ENCODE measurements at places on chromosomes 2 and 18.

GRCh38 chr2:95361216-95361980 is 41.1 kb upstream of the FAHD2A start:
- no peak for DNase-seq

DNA sequence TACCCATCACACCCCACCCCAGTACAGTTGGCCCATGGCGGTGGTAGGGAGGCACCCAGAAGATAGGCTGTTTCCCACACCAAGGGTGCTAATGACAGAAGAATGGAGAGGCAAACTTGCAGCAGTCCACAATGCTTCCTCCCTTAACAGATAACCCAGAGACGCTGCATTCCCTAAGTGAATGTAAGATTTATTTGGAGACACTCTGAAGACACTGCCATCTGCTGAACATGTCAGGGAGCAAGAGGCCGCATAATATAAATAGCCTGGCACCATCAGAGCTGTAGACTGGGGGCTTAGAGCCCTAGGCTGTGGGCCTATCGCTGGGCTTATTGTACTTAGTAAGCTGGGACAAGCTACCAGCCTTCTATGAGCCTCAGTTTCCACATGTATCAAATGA is 2.2 kb upstream of the IWS1 start:
- DNase-seq, result peak; percentile 17

GRCh38 chr18:35190948-35191697 is 49.7 kb upstream of the ZNF397 start:
- DNase-seq, result no peak

DNA sequence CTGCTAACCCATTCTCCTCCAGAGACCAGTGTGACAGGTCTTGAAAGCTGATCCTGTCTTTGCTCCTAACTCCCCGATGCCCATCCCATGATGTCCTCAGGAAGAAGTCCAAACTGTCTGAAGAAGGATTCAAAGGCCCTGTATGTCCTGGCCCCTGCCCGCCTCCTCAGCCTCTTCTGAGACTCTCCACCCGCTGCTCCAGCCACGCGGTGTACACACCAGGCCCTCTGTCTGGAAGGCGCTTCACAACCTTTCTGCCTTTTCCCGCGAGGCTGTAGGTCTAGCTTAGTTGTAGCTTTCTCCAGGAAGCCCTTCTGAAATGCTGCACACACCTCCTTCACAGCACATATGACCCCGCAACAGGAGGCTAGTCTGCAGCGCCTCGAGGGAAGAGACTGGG is 23.5 kb upstream of the CRYBA2 start:
- no peak for DNase-seq

- DNase-seq, result no peak
Observed at GRCh38 chr2:240622531-240623235, 2.6 kb upstream of the GPR35 start.

GRCh38 chr2:124267794-124268193 is 242.7 kb downstream of the CNTNAP5 start:
- DNase-seq, result peak; percentile 74

DNA sequence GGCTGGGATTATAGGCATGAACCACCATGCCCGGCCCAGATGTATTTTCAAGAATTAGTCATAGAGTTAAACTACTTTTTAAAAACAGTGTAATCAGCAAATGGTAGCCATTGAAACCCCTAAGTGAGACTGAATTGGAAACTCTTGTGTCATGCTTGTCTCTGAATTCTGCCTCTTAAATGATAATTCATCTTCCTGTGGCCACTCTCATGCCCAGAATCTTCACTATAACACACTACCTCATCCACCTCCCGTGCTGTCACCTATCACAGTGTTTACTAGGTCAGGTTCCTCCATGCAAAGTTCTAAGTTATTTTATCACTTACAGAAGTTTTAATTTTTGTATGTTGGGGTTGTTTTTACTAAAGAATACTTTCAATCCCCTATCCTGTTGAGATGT is 197.5 kb downstream of the PHLPP1 start:
- DNase-seq, result no peak

Measured in EH (cell line).